ENCODE measurements at places on chromosomes 3 and 15.
A peak's percentile ranks its signal among the peaks of the same experiment; 100 is the strongest.

DNA sequence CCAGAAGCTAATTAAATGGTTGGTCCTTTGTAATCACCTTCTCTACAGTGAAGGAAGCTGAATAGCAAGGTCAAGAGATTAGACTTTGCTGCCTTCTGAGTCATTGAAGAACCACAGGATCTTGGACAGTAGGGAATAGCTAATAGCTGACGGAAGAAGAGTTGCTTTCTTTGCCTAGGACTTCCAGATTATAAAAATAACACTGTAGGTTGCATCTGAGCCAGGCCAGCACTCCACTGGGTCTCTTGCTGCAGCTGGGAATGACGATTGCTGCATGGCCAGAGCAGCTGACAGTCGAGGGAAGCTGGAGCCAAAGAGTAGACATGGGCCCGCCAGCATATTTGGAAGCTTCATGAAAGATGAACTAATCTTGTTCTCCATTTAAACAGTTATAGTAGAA, 81.5 kb upstream of the KCNMB2 start:
- no peak for DNase-seq

DNA sequence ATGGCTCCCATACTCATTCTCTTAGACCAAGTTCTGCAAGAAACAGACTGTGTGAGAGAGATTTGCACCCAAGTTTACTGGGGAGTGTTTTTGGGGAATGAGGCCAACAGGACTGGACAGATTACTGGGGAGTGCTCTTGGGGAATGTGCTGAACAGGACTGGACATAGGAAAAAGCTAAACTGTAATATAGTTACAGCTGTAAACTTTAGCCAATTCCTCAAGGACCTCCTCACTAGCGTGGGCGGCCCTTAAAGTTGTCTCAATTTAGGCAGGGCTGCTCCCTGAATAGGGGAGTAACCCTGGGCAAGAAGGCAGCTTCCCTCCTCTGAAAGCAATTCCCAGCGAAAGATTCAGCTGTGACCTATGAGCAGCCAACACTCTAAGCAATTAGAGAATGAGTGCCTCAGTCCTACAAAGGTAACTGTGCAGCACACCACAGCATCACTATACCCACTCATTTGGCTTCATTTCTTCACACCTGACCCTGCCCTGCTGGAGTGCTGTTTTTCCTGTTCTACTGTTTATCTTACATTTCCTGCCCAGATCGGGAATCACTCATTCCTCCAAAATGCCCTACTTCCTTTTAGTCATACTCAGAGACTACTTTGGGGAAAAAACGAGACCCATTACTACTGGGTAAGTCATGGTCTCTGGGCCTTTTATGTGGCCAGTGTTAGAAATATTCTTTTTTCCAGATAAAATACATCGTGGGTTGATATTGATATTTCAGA, 41.3 kb upstream of the TRIM42 start:
- no peak for DNase-seq

DNA sequence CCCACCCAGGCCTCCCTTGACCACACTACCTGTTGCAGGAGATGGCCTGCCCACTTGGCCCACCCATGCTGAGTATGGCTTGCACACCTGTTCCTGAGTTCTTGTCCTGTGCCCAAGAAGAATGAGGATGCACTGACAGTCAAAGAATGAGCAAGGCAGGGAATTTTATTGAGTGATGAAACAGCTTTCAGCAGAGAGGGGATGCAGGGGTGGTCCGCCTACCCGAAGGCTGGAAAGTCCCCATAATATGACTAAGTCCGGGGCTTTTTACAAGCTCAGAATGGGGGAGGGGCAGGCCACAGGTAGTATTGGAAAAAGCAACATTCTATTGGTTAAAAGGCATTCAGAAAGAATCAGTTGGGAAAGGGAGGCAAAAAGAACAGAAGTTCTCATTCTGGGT, 29.9 kb upstream of the RNU6-1 start:
- no peak for DNase-seq

- no peak for DNase-seq
These were observed 34.9 kb downstream of the FLNB start for GRCh38 chr3:58042947-58043707.

GRCh38 chr3:26307192-26307591, 315.4 kb upstream of the LRRC3B start:
- no peak for DNase-seq

DNA sequence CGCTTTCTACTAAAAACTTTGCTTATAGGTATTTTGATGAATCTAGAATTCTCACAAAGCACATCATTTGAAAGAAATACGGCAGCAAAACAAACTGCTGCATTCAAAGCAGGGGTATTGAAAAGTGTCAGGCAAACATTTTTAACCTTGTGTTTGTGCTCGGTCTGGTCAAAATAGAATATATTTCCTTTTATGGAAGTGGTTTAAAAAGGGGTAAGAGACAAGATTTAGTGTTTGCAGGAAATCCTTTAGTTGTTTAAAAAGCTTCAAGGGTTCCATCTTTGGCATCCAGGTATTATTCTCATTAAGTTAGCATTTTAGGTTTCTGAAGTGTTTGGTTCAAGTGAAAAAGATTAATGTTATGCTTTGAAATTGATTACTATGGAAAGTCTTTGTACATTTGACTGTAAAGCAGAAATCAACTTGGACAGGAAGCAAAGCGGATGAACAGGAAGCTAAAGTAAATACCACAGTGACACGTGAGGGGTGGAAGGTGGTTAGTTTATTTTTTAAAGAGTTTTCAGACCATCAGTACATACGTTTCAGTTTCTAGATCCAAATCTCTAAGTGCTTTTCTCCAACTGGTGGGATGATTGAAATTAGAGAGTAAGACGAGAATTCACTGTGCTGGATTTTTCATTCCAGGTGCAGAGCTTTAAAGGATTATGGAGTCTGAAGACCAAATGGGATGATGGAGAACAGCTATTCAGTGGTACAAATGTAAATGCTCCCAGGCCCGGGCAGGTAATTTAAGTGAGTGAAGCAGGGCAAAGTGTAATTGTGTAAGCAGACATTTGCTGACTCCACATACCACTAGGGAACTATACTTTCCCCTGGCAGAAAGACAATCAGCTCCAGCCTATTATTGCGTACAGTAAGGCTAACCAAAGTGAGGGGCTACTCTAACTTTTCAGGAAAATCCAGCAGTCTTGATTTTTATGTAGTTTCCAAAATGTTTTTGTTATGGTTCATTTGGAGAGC, 341.8 kb upstream of the TBL1XR1 start:
- peak; percentile 18 for DNase-seq

GRCh38 chr3:140842984-140843649, 98.5 kb upstream of the SLC25A36 start:
- peak; percentile 16 for DNase-seq

GRCh38 chr3:189103208-189103607, 68.6 kb upstream of the TPRG1 start:
- no peak for DNase-seq
